ENCODE measurements at places on chromosomes 13 and 19.

DNA sequence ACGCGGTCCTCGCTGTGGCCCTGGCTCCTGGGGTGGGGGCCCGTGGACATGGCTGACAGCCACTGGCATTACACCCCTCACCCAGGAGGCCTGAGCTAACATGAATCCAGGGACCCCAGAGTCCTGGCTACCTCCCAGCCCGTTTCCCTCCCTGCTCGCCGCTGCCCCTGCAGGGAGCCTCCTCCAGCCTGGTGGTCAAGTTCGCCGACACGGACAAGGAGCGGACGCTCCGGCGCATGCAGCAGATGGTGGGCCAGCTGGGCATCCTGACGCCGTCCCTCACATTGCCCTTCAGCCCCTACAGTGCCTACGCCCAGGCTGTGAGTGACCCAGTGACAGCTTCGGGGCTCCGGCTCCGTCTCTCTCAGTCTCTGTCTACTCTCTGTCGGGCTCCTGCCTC lies 56.6 kb downstream of the CELF5 start:
- DNase-seq = no peak

- DNase-seq = no peak
These were observed 88.7 kb downstream of the MAB21L1 start for GRCh38 chr13:35387682-35388250.

DNA sequence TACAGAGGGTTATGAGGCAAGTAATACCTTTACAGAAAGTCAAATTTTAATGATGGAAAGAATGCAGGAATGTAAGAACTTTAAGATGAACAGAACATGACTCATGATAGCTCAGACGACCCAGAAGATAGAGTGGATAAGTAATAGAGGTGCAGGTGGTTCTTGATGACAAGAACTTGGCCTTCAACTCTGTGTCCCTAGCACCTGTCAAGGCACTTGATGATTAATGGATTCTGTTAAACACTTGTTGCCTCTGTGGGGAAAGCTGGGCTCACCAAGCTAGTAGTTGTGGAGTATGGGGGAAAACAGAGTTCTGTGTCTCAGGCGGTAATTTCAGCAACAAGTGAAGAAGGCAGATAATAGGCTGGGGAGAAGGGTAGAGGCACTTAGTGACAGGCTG lies 306.2 kb downstream of the ATP8A2 start:
- DNase-seq = no peak

- DNase-seq = no peak
These were observed 148.3 kb downstream of the MYO16 start for GRCh38 chr13:108777421-108778420.

DNA sequence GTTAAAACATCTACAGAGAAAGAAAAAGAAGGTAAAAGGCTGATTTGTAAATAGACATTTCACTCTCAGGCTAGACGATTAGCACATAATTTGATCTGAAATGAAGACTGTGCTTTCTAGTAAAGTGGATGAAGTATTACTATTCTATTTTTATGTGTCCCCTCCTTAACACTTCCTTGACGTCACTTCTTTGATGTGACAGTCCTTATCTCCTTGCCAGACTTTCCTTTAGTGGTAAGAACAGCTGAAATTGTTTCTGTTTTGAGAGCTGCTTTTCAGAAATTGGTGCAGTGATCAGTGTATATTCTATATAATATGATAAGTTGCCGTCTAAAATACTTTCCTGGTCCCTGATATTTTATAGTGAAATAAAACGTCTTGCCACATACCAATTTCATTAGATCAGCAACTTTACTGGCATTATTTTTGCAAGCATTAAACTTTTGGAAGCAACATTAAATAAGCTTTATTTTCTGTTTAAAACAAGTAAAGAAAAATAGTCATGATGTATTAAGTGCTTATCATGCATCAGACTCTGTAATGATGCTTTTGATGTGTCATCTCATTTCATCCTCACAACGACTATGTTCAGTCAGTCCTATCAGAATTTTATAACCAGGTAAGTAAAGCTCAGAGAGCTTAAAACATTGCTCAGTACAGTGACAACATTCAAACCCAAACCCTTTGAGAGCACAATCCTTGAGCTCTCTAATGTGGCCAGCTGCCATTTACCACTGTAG lies 210.3 kb upstream of the PCDH9 start:
- DNase-seq = no peak

DNA sequence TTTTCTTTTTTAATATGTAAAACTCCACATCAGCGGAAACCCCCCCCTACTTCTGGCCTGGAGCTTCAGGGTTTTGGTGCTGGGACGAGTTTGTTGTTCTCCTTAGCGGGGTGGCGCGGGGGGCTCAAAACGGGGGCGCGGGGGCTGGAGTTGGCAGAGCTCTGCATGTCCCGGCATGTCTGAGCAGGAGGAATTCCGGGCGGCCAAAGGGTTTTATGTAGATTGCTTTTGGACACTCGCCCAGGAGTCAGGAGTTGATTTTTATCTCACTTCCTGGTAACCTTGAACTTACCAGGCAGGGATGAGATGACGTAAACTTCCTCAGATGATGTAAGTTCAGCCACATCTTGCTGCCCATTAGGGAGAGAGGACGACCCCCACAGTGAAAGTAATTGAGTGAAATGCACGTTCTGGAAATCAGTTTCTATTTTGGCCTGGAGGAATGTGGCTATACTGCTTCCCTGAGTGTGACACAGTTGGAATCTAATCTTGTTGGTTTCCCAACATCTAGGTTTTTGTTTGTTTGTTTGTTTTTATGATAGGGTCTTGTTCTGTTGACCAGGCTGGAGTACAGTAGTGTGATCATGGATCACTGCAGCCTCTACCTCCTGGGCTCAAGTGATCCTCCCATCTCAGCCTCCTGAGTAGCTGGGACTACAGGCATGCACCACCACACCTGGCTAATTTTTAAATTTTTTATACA lies 21.0 kb upstream of the GDF15 start:
- DNase-seq = no peak
